Renal pelvis (tissue), 12 donors: ENCODE measurements at places on chromosomes 2 and 18. TPM values are rescaled to one million over a fixed set of nuclear protein-coding genes. Genes with fewer than 3 reads are reported as not detected.

SERPINB13 gene
- not detected for polyA plus RNA-seq

AKAIN1 gene
- polyA plus RNA-seq = not detected

DNA sequence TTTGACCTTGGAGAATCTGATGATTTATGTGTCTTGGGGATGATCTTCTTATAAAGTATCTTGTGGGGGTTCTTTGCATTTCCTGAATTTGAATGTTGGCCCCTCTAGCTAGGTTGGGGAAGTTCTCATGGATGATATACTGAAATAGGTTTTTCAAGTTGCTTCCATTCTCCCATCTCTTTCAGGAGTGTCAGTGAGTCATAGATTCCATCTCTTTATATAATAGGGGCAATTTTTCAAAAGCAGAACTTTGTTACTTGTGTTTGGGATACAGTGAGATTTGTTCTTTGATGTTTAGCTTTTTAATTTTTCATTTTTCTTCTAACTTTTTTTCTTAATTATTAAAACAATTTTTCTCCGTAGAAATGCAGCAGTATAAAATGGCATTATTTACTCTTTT, 19.4 kb downstream of the TMEM87B start:
- DNase-seq = no peak

BMP10 gene
- polyA plus RNA-seq = not detected

FOSL2 gene
- 27.7 TPM for polyA plus RNA-seq

DNA sequence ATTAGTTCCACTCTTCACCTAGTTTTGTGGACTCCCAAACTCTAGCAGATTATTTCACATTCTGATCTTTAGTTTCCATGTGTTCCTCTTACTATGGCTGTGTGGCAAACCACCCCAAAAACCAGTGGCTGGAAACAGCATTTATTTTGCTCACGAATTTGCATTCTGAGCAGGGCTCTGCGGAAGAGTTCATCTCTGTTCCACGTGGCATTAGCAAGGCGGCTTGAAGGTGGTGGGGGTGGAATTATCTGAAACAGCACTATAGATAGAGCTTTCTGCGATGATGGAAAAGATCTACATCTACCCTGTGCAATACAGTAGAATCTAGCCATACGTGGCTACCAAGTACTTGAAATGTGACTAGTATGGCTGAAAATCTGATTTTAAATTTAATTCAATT, 5.9 kb downstream of the TWSG1 start:
- no peak for DNase-seq

DNA sequence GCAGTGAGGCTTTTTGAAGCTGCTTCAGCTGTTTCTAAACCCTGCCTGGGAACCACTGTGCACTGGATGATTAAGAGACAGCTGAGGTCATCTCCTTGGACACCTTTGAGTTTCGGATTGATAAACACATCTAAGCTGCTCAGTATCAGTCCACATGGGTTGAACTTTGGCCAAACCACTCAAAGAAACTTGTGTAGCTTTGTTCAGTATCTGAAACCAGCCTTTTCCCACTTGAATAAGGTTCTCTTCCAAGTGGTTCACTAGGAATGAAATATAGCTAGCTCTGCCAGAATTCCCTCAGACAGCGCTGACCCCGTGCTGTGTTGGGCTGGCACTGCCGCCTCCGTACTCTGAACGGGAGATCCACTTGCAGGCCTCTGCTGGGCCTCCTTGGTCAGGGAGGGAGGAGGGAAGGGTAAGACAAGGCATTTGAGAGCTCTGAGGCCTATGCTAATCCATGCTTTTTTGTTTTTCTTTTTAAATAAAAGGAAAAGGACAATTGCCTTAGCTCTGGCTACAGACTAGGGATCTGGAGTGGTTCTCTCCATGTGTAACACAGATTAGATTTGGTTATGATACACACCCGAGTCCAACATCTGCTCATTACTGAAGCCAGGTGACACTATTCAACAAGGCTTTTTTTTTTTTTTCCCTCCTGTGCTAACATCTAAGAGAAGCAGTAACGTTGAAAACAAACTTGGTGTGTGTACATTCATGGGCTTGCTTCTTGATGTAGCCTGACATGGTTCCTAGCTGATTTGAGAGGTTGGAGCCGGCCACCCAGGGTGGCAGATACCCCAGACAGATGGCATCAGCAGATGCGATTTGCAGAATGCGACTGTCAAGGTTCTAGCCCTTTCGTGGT, 67.7 kb downstream of the NCK2 start:
- no peak for DNase-seq

GRCh38 chr2:120220756-120221155, 2.4 kb downstream of the TMEM185B start:
- DNase-seq = no peak
